ENCODE measurements at places on chromosomes 7 and 10.

DNA sequence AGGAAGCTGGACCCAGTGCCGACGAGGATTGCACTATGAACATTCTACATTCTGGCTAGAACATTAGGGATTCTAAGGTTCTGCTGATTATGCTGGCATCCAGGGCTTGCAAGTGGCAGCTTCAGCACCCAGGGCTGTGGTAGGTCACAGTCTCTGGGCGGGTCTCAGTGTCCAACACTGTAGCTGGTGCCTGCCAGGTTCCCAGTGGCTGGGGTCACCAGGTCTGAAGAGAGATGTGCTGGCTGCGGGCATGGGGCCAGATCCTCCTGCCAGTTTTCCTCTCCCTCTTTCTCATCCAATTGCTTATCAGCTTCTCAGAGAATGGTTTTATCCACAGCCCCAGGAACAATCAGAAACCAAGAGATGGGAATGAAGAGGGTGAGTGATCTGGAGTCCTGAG, at the start of gene PTTG1IP2:
Gene PTTG1IP2 (plus strand): TSS at position 86 of the 400 bp plus-strand sequence. CDS start 148 bp downstream, at position 234.
- no peak for DNase-seq

DNA sequence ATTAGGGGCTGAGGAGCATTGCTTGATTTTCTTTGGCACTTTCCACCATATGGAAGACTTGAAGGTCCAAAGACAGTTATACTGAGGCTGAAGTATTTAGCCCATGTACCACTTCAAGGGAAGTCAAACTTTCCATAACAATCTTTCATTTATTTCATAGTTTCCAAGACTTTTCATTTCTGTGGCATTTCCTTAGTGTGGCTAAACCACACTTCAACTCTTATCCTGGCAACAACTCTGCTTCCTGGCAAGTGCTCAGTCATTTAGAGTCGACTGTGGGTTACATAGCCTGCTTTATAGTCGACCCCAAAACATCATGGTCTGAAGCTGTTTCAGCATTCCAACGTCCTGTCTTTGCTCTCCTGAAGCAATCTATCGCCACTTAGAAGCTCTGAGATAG, 343.0 kb upstream of the SEMA3D start:
- DNase-seq, result no peak

- no peak for DNase-seq
Measured at GRCh38 chr10:52883996-52884871, 111.7 kb upstream of the MBL2 start.

- no peak for DNase-seq
Measured at GRCh38 chr10:24893127-24893526, 59.3 kb downstream of the PRTFDC1 start.

- DNase-seq, result no peak
Measured at GRCh38 chr10:71631007-71631861, 88.3 kb downstream of the C10orf105 start.

DNA sequence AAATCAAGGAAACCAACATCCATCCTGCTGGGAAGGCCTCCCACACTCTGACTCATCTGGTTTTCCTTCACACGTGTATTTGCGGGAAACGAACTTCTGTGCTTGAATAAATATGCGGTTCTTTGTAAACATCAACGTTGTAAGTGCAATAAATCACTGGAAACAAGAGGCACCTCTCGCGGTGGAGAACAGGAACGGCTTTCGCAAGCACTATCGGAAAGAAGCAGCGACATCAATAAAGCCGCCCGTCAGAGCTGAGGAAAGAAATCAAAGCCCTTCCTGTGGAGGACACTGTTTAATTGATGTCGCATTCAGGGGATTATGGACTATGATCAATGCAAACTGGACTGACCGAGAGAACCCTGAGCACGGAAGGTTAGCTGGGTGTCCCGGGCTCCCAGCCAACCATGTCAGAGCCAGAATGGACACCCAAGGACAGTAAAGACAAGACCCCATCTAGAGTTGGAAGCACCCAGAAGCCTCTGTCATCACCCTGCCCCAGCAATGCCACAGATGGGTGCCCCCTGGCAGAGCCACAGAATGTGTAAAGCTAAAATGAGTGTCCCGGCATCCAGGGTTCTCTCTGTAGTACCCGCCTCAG, 37.6 kb downstream of the OAT start:
- no peak for DNase-seq

- DNase-seq, result no peak
Measured at GRCh38 chr10:131425752-131426533, 114.4 kb upstream of the TCERG1L start.

- DNase-seq, result peak; percentile 16
Measured at GRCh38 chr10:12902135-12902572, 99.4 kb downstream of the CCDC3 start.

DNA sequence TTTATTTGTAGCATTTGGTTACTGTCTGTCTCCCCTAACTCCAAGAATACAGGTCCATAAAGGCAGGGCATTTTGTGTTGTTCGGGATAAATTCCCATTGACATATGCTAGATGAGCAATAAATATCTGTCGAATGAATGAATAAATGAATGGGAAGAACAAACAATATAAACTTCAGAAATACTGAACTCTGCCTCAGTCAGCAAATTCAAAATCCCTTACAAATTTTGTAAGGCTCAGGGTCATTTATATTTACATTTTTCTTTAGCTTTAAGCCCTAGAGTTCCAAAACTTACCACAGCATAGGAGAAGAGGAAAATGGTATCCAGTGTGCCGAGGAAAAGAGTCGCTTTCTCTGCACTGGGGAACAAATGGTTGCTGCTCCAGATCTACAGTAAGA, 29.0 kb downstream of the SLC37A3 start:
- DNase-seq, result no peak

GRCh38 chr7:140638173-140638791, 2.3 kb downstream of the DENND2A start:
- DNase-seq, result no peak

DNA sequence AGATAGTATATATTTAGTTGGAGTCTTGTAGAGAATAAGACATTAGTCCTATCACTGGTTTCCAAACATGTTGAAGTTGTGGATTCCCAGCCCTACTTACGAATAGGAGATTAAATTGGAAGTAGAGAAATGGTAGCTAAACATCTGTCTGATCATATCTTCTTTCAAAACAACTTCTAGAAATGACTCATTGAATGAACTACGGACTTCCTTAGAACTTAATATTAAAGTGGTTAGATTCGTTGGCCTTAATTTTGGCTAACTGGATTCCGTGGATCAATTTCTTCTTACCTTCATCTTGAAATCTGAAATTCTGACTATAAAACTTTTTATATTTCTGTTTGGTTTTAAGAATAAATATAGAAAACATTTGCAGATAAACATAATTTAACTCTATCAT, 3.4 kb downstream of the PHF14 start:
- DNase-seq, result no peak

All from central memory CD4-positive, alpha-beta T cell (primary cell).